RWPE2 (cell line): ENCODE measurements at places on chromosomes 13 and 19.

GRCh38 chr19:45444318-45445041, 20.8 kb upstream of the ERCC1 start:
- DNase-seq = peak; percentile 79

DNA sequence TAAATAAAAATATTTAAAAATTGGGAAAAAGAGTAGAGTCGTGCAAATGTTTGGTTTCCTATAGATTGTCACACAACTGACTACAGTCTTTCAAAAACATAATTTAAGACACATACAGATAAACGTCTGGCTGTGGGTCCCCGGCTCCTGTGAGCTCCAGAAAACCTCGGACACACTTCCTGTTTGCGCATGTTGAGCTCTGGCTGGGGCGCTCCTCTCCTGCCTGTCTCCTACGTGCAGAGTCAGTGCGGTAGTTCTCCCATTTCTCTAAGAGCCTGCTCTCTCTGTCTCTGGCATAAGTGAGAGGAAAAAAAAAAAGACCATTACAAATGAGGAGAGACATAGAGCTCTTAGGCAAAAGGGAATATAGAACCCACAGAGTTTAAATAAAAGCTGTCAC, 128.2 kb upstream of the OBI1 start:
- DNase-seq = no peak

DNA sequence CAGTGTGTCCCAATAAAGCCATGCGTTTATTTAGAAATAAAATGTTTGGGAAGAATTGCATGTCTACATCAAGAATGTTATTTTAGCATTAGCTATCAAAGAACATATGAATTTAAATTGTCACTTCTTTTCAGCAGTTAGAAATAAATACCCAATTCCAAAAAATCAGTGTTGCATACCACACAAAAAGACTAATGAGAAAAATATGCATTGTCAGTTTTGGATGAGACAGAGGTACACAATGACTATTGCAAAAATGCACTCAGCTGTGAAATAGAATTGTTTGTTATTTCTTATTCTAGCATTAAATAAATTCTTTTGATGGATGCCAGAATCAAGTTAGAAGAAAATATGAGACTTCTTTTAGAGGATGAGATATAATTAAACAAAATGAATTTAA, 833.9 kb downstream of the SLITRK1 start:
- DNase-seq = no peak

GRCh38 chr19:3964256-3965194, 6.4 kb downstream of the DAPK3 start:
- no peak for DNase-seq

- DNase-seq = no peak
Measured at GRCh38 chr13:75468098-75468497, 13.9 kb downstream of the TBC1D4 start.

DNA sequence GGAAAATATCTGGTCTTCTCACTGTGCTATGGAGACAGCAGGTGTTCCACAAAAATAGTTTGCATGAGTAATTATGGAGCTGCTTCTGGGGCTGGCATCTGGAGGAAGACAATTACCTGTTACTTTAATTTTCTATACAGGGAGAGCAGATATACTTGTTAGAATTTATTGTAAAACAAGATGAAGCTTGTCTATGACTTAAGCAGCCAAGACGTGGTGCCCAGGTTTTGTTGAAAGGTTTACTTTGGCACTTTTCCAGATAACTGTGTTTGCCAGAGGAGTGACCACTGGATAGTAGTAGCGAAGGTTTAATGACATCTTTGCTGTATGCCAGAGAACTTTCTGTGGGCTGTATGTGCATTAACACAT, 134.5 kb upstream of the KL start:
- DNase-seq = no peak

- DNase-seq = no peak
Measured at GRCh38 chr13:27607125-27607524, 13.2 kb downstream of the LNX2 start.

- no peak for DNase-seq
Measured at GRCh38 chr19:48661711-48662090, 11.1 kb downstream of the NTN5 start.
